Peyer's patch (tissue), 4 donors: ENCODE measurements at places on chromosomes 4 and X.

GRCh38 chr4:152278505-152279233 lies 257.2 kb downstream of the FBXW7 start:
- DNase-seq = peak; percentile 61
- H3K27me3 ChIP-seq = no peaks in the 10 kb centered on the region
- H3K36me3 ChIP-seq = no peaks in the 10 kb centered on the region
- peaks cover 12% of the 10 kb centered on the region for H3K4me1 ChIP-seq
- peak overlapping the region; percentile 46 for H3K27ac ChIP-seq

DNA sequence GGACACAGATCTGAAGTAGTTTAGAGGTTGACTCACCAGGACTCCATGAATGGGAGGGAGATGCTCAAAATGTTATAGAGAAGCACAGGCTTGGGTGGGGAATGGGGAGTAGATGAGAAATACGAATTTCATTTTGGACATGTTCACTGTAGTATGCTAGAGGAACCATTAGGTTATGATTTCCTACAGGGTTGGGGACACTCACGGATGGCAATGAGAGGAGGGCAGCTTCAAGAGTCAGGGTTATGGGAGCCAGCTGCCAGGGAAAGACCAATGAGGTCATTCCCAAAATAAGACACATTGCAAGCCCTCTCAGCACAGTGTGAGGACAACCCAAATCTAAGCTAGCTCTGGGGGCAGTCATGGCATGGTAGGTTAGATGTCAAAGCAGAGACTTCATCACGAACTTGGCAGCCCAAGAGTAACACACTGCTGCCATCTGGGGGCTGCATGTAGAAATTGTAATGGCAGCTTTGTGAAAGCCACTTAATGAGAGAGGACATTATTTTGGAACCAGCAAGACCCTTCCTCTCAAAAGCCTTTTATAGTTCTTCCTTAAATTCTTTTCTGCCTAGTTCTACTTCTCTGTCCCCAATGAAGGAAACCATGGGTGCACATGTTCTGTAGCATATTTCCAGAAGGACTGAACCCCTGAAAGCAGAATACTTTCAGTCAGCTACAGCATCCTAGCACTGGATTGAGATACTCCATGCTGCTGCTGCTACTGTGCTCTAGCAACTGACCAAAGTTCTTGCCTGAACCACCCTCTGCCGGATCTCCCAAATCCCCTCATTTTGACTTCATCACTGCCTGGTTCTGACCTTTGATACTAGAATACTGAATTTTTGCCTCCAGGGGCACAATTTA lies 16.2 kb upstream of the ZCCHC12 start:
- no peaks in the 10 kb centered on the region for H3K36me3 ChIP-seq
- H3K4me1 ChIP-seq = no peaks in the 10 kb centered on the region
- no peak overlapping the region for H3K27ac ChIP-seq
- DNase-seq = no peak
- no peak overlapping the region for H3K4me3 ChIP-seq

DNA sequence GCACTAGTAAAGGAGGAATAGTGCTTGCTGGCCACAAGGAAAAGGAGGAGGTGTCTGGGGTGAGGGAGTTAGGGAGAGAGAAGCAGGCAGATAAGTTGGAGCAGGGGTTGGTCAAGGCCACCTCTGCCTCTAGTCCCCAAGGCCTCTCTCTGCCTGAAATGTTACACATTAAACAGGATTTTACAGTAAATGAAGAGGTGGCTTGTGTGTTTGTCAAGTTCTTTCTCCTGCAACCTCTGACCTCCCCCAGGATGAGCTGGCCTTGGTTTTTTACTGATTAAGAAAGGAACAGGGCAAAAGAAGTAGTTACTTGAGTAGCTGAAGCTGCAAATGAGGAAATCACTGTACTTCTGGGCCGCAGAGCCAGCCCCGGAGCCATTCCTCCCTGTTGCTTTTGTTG lies 2.0 kb downstream of the GJB1 start:
- no peaks in the 10 kb centered on the region for H3K27me3 ChIP-seq
- H3K36me3 ChIP-seq = no peaks in the 10 kb centered on the region
- no peak overlapping the region for H3K4me3 ChIP-seq
- H3K27ac ChIP-seq = no peak overlapping the region

DNA sequence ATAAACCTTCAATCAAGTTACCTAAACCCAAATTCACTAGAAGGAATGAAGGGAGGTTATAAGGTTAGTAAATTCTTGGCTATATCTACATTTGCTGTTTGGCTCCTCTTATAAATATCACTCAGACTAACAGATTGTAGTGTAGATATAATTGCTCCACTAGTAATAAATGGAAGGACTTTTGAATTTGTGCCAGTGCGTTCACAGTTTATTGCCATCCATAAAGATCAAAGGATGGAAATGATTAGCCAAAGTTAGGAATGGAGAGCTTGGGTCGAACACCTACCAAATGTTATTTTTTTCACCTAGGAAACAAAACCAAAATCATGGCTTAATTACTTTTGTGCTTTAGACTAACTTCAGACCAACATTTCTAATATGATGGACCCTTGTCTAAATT lies 9.2 kb downstream of the DTHD1 start:
- no peak for DNase-seq
- H3K27ac ChIP-seq = no peak overlapping the region
- no peaks in the 10 kb centered on the region for H3K4me1 ChIP-seq

- H3K27ac ChIP-seq = no peak overlapping the region
- H3K4me1 ChIP-seq = peaks cover 10% of the 10 kb centered on the region
- H3K27me3 ChIP-seq = no peaks in the 10 kb centered on the region
- no peak overlapping the region for H3K4me3 ChIP-seq
- no peak for DNase-seq
Observed at GRCh38 chr4:8501781-8502180, 61.2 kb downstream of the TRMT44 start.

DNA sequence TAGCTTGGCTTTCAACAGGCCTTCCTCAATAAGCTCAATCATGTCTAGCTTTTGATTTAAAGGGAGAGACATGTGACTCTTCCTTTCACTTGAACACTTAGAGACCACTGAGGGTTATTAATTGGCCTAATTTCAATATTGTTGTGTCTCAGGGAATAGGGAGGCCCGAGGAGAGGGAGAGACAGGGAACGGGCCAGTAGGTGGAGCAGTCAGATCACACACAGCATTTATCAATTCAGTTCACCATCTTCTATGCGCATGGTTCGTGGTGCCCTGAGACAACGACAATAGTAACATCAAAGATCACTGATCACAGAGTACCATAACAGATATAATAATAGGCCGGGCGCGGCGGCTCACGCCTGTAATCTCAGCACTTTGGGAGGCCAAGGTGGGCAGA lies 17.8 kb downstream of the ZNF81 start:
- H3K4me1 ChIP-seq = no peaks in the 10 kb centered on the region
- peak; percentile 17 for DNase-seq

DNA sequence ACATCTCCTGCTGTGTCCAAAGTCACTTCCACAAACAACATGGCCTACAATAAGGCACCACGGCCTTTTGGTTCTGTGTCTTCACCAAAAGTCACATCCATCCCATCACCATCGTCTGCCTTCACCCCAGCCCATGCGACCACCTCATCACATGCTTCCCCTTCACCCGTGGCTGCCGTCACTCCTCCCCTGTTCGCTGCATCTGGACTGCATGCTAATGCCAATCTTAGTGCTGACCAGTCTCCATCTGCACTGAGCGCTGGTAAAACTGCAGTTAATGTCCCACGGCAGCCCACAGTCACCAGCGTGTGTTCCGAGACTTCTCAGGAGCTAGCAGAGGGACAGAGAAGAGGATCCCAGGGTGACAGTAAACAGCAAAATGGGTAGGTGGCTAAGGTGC lies 123.9 kb downstream of the PDLIM5 start:
- H3K27ac ChIP-seq = no peak overlapping the region

GRCh38 chr4:25563071-25563564 lies 92.5 kb upstream of the SLC34A2 start:
- no peaks in the 10 kb centered on the region for H3K27me3 ChIP-seq
- H3K4me1 ChIP-seq = no peaks in the 10 kb centered on the region
- no peak overlapping the region for H3K4me3 ChIP-seq
- H3K27ac ChIP-seq = no peak overlapping the region
- no peaks in the 10 kb centered on the region for H3K36me3 ChIP-seq

DNA sequence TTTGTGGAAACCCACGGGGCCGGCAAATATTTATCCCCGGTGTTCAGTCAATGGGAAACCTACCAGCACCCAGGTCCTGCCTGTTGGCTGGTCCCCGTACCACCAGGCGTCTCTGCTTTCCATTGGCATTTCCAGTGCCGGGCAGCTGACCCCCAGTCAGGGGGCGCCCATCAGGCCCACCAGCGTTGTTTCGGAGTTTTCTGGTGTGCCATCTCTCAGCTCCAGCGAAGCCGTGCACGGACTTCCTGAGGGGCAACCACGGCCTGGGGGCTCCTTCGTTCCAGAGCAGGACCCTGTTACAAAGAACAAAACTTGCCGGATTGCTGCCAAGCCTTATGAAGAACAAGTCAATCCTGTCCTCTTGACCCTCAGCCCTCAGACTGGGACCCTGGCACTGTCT lies 32.7 kb downstream of the BCORL1 start:
- H3K27ac ChIP-seq = no peak overlapping the region
- no peaks in the 10 kb centered on the region for H3K36me3 ChIP-seq
- no peak overlapping the region for H3K4me3 ChIP-seq
- no peaks in the 10 kb centered on the region for H3K27me3 ChIP-seq

GRCh38 chrX:112967341-112967740 lies 126.7 kb upstream of the AMOT start:
- H3K36me3 ChIP-seq = no peaks in the 10 kb centered on the region
- no peak for DNase-seq
- no peak overlapping the region for H3K27ac ChIP-seq
- H3K27me3 ChIP-seq = no peaks in the 10 kb centered on the region
- H3K4me1 ChIP-seq = no peaks in the 10 kb centered on the region

DNA sequence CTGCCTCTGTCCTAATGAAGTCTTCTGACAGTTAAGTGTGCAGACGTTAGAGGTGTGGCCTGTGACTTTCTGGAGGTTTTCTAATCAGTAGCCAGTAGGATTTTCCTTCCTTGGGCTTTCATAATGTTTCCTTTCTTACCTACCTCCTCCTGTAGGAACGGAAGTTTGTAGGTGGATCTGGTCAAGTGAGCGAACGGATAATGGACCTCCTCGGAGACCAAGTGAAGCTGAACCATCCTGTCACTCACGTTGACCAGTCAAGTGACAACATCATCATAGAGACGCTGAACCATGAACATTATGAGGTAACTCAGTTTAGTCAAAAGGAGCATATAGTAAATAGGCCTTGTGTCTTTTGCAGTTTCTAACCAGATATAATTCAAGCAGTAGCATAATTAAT lies 75.0 kb downstream of the MAOA start:
- H3K4me3 ChIP-seq = no peak overlapping the region
- H3K4me1 ChIP-seq = no peaks in the 10 kb centered on the region
- peaks cover 17% of the 10 kb centered on the region for H3K36me3 ChIP-seq
- H3K27me3 ChIP-seq = no peaks in the 10 kb centered on the region
- no peak for DNase-seq
- no peak overlapping the region for H3K27ac ChIP-seq

- no peak for DNase-seq
- no peaks in the 10 kb centered on the region for H3K27me3 ChIP-seq
- no peak overlapping the region for H3K27ac ChIP-seq
- H3K36me3 ChIP-seq = no peaks in the 10 kb centered on the region
- H3K4me1 ChIP-seq = no peaks in the 10 kb centered on the region
- H3K4me3 ChIP-seq = no peak overlapping the region
Observed at GRCh38 chrX:69896046-69896445, 153.7 kb downstream of the AWAT2 start.

DNA sequence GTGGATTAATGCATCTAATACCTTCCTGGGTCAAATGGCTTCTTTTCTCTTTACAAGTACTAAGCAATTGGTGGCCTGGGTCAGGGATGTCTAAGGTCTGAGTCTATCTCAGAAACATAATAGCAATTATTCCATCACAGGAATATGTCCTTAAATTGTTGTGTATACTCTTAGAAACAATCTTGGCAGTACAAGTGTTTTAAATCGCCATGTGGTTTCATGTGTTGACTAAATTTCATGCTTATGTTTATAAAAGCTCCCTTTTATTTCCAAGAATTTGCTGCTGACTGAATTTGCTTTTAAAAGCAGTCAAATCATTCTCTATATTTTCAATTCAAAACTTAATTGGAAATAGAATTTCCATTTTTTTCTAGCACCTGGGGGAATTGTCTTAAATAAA lies 125.3 kb upstream of the PACRGL start:
- no peak for DNase-seq
- H3K36me3 ChIP-seq = no peaks in the 10 kb centered on the region

DNA sequence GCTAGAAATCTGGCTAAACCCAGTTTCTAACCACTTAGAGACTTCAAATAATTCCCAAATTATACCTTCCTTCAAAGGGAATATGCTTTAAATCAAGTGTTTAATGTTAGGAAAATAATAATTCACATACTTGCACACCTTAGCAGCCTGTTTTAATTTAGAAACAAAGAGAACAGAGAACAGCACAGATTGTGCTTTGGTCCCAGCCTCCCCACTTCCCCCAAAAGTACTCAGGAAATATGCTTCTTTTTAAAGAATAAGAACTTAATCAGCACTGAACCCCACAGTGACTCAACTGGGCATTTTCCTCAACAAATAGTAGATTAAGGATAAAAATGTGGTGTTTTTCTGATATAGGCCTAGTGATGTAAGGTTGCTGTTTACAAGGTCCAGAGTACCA lies 295.8 kb downstream of the GBA3 start:
- H3K27ac ChIP-seq = no peak overlapping the region
- H3K4me1 ChIP-seq = no peaks in the 10 kb centered on the region
- DNase-seq = no peak
- H3K36me3 ChIP-seq = no peaks in the 10 kb centered on the region
- no peak overlapping the region for H3K4me3 ChIP-seq

GRCh38 chrX:66074920-66075879 lies 35.3 kb upstream of the VSIG4 start:
- no peaks in the 10 kb centered on the region for H3K4me1 ChIP-seq
- no peaks in the 10 kb centered on the region for H3K36me3 ChIP-seq
- no peak for DNase-seq
- peak overlapping the region; percentile 31 for H3K27ac ChIP-seq
- no peak overlapping the region for H3K4me3 ChIP-seq

- H3K36me3 ChIP-seq = no peaks in the 10 kb centered on the region
- H3K4me1 ChIP-seq = no peaks in the 10 kb centered on the region
- H3K27me3 ChIP-seq = no peaks in the 10 kb centered on the region
Observed at GRCh38 chrX:139766545-139766983, 58.6 kb upstream of the MCF2 start.

DNA sequence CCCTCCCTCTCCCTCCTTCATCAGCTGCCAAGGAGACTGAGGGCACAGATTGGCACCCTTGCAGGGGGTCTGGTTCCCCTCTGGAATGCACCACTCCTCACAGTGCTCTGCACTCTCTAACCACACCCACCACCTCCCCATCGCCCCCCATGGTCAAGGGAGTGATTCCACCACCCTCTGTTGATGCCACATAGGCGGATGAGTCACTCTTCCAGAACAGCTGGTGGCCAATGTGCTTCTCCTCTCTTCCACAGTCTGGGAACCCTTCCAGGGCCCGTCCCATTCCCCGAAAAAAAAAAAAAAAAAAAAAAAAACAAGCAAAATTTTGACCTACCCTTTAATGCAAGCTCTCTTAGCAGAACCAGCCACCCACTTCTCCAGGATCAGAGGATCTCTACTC lies 341.3 kb upstream of the KLF3 start:
- H3K27ac ChIP-seq = no peak overlapping the region
- peaks cover 11% of the 10 kb centered on the region for H3K4me1 ChIP-seq
- no peak overlapping the region for H3K4me3 ChIP-seq
- no peaks in the 10 kb centered on the region for H3K36me3 ChIP-seq
- no peaks in the 10 kb centered on the region for H3K27me3 ChIP-seq
- no peak for DNase-seq
